Activated naive CD8-positive, alpha-beta T cell treated with anti-CD3 and anti-CD28 coated beads for 36 hours (primary cell): ENCODE measurements at places on chromosomes 16 and 17. TPM values are rescaled to one million over a fixed set of nuclear protein-coding genes. Genes with fewer than 3 reads are reported as not detected.
A peak's percentile ranks its signal among the peaks of the same experiment; 100 is the strongest.

- no peaks in the 10 kb centered on the region for H3K4me1 ChIP-seq
- H3K36me3 ChIP-seq = no peaks in the 10 kb centered on the region
- DNase-seq = no peak
These were observed 756.4 kb downstream of the CDH11 start for GRCh38 chr16:64365448-64365931.

GRCh38 chr16:88035292-88035691 is 84.1 kb downstream of the BANP start:
- peak overlapping the region; percentile 34 for H3K27ac ChIP-seq
- H3K27me3 ChIP-seq = no peaks in the 10 kb centered on the region
- H3K4me1 ChIP-seq = no peaks in the 10 kb centered on the region

GRCh38 chr17:29577385-29578211 is 9.1 kb downstream of the TP53I13 start:
- H3K36me3 ChIP-seq = peaks cover 37% of the 10 kb centered on the region
- no peaks in the 10 kb centered on the region for H3K27me3 ChIP-seq
- H3K27ac ChIP-seq = no peak overlapping the region
- no peak for DNase-seq
- H3K4me1 ChIP-seq = peaks cover 24% of the 10 kb centered on the region

GRCh38 chr17:32520104-32520701 is 33.4 kb downstream of the CDK5R1 start:
- peak overlapping the region; percentile 83 for H3K27ac ChIP-seq
- H3K36me3 ChIP-seq = peaks cover 6% of the 10 kb centered on the region
- peak; percentile 64 for DNase-seq
- H3K27me3 ChIP-seq = no peaks in the 10 kb centered on the region

DNA sequence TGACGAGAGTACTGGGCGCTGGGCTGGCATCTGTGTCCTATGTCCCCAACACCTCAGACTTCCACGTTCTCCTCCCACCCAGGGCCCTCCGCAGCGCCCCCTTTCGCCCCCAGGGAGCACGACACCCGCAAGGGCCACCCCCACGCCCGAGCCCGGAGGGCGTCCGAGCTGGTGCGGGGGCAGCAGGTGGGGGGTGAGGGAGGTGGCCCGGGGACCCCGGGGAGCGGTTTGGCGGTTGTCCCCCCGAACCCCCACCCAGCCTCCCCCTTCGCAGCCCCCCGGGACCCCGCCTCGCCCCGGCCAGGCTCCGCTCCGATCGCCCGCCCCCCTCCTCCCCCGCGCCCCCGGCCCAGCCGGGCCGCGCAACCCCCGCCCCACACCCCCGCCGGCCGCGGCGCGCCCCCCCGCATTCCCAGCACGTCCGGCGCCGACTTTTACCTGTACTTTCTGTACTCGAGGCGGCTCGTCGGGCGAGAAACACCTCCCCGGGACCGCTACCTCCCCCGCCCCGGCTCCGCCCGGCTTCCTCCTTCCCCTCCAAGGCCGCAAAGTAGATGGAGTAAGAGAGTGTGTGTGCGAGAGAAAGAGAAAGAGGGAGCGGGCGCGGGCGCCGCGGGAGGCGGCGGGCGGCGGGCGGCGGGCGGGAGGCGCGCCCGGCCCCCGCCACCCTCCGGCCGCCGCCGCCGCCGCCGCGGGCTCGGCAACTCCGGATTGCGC is 901 bp downstream of the CDYL2 start:
- DNase-seq = peak; percentile 44
- H3K27ac ChIP-seq = peak overlapping the region; percentile 79
- H3K4me1 ChIP-seq = peaks cover 22% of the 10 kb centered on the region
- H3K4me3 ChIP-seq = peak overlapping the region; percentile 84
- H3K27me3 ChIP-seq = peaks cover 14% of the 10 kb centered on the region

DNA sequence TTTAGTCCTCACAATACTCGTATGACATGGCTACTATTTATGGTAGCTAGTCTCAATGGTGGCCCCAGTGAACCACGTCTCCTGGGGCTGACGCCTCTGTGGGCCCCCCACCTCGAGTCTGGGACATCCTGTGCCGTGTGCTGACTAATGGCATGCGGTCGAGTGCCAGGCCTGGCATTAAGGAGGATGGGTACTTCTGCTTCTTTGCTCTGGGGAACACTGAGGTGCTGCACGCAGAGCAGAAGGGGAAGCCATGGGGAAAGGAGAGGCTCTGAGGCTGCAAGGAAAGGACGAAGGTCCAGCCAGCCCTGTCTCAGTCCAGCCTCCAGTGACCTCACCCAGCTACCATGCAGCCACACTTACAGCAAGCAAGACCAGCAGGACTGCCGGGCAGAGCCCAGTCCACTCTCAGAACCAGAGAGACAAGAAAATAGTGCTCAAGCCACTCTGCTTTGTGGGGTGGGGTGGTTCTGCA is 5.7 kb upstream of the MPRIP start:
- H3K4me1 ChIP-seq = peaks cover 8% of the 10 kb centered on the region
- no peak for DNase-seq
- no peak overlapping the region for H3K4me3 ChIP-seq
- no peaks in the 10 kb centered on the region for H3K36me3 ChIP-seq

GRCh38 chr17:45426561-45426960 is 6.1 kb downstream of the ARHGAP27 start:
- H3K27me3 ChIP-seq = peaks cover 6% of the 10 kb centered on the region
- H3K4me3 ChIP-seq = no peak overlapping the region
- no peaks in the 10 kb centered on the region for H3K36me3 ChIP-seq
- no peak overlapping the region for H3K27ac ChIP-seq

GRCh38 chr16:57651344-57652333 is 16.5 kb upstream of the ADGRG3 start:
- no peak overlapping the region for H3K27ac ChIP-seq
- H3K4me3 ChIP-seq = no peak overlapping the region
- DNase-seq = no peak
- H3K36me3 ChIP-seq = no peaks in the 10 kb centered on the region

The C1QL1 gene
- not detected for total RNA-seq

The RPS15A gene
- total RNA-seq = 1,890 TPM

The ASPSCR1 gene
- total RNA-seq = 21.7 TPM

The C17orf50 gene
- total RNA-seq = not detected

The CMTM2 gene
- total RNA-seq = not detected

The STX8 gene
- 50.8 TPM for total RNA-seq

The TGFB1I1 gene
- total RNA-seq = 0.32 TPM
